ENCODE measurements at places on chromosomes 7 and 10.

DNA sequence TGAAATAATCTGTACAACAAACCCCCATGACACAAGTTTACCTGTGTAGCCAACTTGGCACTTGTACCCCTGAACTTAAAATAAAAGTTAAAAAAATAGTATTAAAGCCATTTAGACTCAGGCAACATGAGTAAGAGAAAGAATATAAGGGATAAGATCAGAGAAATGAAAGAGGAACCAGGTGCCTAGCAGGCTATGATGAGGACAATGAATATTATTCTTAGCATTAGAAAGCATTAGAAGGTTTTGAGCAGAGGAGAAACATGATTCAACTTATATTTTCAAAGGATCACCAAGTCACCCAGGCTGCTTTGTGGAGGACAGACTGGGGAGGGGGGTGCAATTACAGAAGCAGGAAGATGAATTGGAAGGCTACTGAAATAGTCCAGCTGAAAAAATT is 48.1 kb upstream of the TES start:
- DNase-seq = no peak

DNA sequence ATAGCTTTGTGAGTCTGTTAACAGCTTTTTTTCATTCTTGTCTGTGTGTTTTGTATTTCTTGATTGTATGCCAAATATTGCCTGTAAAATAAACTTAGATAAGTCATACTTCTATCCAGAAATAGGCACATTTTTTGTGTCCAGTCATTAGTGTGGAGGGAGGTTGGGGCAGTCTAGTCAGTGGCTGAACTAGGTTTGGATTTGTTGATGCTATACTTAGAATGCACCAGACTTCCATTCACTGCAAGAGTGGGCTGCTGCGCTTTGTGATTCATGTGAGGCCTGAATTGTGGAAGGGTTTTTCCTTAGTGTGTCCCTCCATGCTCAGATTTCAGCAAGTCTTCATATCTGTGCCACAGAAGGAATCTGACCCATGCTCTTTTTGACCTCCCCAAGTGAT is 50.0 kb downstream of the TRUB1 start:
- DNase-seq = no peak

GRCh38 chr10:90614631-90615030 is 243.2 kb downstream of the HTR7 start:
- DNase-seq = no peak

- no peak for DNase-seq
Observed at GRCh38 chr7:139909379-139910050, 80.5 kb downstream of the TBXAS1 start.

DNA sequence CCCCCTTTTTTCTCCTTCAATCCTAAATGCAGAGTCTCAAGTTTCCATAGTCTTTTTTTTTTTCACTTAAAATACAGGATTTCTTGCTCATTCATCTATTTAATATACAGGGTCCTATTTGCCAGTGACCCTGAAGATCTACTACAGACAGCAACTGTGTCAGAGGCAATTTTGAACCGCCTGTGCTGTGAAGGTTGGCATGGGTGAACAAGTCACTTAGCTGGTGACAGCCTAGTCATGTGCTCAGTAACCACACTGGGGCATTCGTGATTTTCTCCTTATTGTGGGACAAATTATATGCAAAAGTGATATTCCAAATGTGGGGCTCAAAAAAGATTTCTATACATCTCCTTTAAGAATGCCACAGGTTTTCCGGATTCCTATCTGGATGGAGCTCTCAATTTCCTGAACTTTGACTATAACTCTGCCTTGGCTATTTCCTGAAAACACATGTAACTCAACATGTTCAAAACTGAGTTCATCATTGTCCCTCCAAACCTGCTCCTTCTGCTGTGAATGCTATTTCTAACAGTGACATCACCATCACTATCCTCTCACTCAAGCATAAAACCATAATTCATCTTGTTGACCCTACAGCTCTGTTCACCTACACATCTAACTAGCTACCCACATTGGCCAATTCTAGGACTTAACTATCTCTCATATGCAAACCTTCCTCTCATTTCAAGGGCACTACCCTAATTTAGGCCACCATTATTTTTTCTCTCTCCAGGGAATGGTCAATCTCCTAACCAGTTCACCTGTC is 36.7 kb downstream of the CDK6 start:
- no peak for DNase-seq

DNA sequence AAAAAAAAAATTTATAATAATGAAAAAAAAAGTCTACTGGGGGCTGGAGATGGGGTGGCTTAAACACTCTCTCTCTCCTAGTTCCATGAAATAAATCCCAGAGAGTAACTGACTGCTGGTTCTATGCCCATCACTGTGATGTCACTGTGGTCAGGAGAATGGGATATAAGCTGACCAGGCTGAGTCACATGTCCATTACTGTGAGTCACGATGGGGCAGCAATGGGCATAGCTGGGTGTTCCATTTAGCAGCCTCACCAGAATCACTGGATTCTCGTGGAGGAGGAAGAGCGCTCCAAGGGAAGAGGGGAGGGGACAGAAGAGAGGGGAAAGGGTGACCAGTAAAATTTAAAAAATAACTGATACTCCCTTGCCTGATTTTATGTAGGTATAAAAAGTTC is 37.1 kb downstream of the MASTL start:
- no peak for DNase-seq

DNA sequence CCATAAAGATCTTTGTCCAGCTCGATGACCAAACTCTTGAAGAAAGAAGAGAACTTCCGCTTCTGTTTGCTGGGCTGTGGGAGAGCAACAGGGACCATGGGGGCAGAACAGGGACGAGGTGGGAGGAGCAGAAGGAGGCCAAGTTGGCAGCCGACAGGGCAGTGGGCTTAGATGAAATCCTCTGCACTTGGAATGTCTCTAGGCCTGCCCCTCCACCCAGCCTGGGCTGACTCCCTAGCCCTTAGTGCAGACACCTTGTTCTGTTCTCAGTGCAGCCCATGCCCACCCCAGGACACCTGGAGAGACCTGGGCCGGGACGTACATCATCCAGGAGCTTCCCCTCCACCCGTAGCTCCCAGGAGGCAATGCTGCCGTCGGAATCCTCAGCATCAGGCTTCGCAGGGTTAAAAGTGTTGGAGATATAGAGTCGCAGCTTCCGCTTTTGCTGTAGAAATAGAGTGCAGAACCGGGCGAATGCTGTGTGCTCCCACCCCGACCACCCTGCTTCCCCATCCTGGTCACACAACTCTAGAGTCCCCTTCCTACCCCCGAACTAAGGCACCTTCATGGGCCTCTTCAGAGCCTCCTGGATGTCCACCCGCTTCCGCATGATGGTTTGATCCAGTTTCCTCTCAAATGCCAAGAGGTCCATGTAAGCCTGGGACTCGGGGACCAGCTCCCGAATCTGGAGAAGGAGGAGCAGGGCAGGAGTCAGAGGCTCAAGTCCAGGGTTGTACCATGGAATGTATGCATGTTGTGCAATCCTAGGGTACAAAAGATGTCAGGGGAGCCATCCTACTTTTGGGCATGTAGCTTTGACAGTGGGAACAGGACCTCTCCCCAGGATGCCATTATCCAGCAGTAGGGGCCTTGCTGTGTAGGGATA is 6.1 kb downstream of the SMARCD3 start:
- no peak for DNase-seq

GRCh38 chr7:20064181-20064970 is 152.8 kb downstream of the MACC1 start:
- DNase-seq = no peak

DNA sequence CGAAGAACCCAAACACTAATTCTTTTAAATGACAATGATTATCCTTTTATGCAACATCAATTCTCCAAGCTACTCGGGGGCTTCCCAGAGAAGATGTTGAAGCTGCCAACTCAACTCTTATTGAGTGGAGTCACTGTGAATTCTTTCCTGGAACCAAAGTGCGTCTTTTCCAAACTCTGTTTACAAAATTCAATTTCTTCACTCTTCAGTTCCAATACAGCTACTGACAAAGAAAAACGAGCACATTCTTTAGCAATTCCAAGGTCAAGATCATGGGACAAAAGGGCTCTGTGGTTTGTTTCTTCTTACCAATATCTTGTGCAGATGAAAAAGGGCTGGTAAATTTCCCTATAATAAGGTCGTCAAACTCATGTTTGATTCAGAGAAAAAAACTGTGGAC is 74.2 kb downstream of the FAS start:
- no peak for DNase-seq

DNA sequence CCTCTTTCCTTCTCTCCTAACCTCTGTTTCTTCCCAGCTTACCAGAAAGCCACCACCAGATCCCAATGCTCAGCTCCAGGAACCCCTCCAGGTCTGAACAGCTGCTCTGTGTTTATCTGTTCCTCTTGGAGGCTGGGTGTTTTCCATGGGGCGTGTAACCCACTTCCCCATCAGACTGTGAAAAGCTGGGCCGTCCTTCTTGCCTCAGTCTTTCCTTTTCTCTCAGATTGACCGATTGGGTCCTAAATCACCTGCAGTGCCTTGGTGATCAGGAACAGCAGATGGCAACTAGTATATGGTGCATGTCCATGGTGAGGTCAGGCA is 4.8 kb downstream of the SH3PXD2A start:
- no peak for DNase-seq

DNA sequence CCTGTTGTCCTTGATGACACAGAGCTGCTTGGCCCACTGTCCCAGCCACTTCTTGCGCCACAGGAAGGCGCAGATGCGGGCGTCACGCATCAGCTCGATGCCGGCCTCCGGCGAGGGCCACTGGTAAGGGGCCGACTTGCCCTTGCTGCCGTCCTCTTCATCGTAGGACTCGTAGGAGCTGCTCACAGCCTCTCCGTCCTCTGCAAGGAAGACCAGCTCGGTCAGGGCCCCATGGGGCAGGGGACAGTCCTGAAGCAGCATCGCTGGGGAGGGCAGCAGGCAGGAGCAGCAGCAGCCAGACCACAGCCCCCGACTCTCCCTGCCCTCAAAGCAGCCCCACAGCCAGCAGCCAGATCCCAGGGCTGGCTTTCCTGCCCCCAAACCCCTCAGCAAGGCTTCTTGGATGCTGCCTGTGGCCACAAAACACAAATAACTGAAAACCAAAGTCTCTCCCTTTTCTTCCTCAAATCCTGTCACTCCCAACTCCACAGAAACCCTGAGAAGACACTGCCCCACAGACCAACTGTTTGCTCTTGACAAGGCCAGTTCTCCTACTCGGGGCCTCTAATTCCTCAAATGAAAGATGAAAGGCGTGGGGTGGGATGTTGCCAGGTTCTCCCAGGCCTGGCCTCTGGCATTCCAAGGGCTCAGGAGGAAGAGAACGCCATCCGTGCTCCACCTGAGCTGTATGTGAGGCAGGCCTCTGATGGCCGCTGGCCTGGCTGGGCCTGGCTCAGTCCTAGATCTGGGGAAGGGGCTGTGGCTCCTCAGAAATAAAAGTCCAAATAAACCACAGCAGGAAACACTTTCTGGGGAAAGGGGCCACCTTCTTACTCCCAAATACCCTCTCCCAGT is 76.7 kb downstream of the VWA2 start:
- DNase-seq = no peak

DNA sequence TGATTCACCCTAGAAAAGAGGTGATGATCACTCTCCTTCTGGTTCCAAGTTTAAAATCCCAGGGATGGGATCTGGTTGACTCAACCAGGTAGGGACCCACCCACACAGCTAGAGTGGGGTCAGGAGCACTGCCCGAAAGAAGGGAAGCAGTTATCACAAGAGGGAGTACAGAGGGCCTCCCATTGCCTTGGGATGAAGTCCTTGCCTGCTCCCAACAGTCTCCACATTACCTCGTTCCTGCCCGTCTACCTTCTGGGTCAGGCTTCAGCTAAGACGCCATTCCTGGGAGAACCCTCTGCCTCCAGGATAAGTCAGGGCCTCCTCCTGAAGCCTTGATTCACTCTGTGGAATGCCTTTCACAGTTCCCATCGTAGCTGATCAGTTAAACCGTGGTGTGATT is 23.8 kb downstream of the ZMIZ2 start:
- no peak for DNase-seq

GRCh38 chr7:157547611-157548010 is 210.8 kb downstream of the DNAJB6 start:
- no peak for DNase-seq

DNA sequence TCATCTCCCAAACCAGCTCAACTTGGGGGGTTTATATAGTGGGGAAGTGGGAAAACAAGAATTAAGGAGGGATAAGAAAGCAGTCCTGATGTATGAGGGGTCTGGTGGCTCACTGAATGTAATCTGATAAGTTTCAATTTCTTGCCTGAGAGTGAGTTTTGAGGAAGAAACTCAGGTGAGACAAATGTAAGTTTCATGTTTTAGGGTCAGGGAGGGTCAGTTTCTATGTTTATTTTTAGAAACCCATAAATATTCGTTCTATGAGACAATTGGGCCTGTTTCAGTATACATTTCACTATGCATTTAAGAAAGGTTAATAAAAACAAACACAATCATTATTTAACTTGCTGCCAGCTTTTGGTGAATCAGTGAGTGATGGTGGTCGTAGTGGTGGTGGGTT is 128.0 kb upstream of the MBL2 start:
- no peak for DNase-seq

DNA sequence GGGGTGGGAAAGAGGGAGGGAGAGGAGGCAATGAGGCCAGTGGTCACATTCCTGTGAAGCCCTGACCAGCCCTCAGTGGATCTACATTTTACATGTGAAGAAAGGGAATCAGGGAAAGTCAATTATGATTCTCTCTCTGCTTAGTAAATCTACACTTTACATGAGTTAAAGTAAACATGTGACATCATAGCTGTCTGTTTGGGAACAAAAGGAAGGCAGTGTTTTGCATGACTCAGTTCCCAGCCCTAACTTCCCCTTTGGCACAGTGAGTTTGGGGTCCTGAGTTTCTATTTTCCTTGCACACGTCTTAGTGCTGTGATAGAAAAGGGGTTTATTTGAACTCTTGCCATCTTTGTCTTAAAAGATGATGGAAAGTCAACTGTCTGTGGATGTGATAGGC is 615.1 kb downstream of the SDK1 start:
- no peak for DNase-seq

DNA sequence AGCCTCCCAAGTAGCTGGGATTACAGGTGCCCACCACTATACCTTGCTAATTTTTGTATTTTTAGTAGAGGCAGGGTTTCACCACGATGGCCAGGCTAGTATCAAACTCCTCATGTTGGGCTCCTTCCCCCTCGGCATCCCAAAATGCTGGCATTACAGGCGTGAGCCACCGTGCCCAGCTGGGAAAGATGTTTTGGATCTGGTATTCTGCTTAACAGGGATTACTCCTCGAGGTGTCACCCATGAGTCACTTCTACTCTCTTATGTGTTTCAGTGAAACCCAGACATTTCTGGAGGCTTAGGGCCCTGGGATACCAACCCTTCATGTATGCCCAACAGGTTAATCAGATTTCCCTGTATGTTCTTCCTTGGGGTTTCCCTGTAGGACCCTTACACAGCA is 11.8 kb upstream of the OPN4 start:
- DNase-seq = no peak

GRCh38 chr7:30740417-30741181 is 11.3 kb upstream of the INMT start:
- peak; percentile 59 for DNase-seq

DNA sequence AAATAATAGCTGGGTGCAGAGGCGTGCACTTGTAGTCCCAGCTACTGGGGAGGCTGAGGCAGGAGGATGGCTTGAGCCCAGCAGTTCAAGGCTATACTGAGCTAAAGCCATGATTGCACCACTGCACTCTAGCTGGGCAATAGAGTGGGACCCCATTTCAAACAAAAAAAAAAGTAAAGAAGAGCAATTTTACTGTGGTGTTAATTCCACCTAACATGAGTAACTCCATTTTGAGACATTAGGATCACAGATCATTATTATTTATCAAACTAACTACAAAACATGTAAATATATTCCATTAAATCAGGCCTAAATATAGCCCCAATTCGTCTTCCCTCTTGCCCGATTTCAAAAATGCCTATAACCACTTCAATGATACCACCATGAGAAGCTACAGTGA is 104.8 kb upstream of the TRIM24 start:
- no peak for DNase-seq

- no peak for DNase-seq
Observed at GRCh38 chr10:30774261-30774660, 144.7 kb upstream of the LYZL2 start.

Measured in activated CD4-positive, alpha-beta T cell treated with anti-CD3 and anti-CD28 coated beads for 1 hour (primary cell).